ENCODE measurements at places on chromosomes 12 and 14.

DNA sequence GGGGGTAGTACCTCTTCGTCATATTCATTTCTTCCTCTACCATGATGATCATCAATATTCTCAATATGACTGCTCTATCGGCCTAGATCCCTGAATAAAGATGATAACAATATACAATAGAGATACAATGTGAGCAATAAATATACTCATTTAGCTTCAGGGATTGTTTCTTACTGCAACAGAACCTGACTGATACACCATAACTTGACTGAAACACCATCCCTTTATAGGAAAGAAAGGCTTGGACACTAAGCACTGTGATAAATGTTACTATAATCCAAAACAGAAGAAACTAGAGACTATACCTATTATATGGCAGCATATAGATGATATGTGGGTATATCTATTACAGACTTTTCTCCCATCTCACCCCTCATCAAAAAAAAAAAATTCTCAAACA lies 1.2 kb upstream of the RHOJ start:
- DNase-seq = no peak

GRCh38 chr14:99118946-99119345 lies 153.1 kb downstream of the BCL11B start:
- DNase-seq = no peak

DNA sequence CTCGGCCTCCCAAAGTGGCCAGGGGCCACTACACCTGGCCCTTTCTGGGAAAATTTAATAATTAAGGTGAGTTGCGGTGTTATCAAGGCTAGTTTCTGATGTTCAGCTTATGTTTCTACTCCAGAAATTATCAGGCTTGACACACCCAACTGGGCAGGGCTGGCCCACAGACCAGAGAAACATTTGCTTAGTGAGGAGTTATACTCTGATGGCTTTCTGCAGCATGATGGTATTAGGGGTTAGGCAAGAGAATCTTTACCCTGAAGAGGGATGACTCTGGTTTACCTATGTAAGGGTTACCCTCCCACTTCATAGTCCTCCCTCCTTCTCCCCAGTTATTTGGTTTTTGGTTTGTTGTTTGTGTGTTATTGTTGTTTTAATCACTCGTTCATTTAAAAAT lies 24.5 kb upstream of the HECTD1 start:
- no peak for DNase-seq

- DNase-seq = no peak
These were observed 412 bp downstream of the FGFR1OP2 start for GRCh38 chr12:26938701-26939062.

GRCh38 chr14:85301506-85301905 lies 228.4 kb upstream of the FLRT2 start:
- DNase-seq = no peak

DNA sequence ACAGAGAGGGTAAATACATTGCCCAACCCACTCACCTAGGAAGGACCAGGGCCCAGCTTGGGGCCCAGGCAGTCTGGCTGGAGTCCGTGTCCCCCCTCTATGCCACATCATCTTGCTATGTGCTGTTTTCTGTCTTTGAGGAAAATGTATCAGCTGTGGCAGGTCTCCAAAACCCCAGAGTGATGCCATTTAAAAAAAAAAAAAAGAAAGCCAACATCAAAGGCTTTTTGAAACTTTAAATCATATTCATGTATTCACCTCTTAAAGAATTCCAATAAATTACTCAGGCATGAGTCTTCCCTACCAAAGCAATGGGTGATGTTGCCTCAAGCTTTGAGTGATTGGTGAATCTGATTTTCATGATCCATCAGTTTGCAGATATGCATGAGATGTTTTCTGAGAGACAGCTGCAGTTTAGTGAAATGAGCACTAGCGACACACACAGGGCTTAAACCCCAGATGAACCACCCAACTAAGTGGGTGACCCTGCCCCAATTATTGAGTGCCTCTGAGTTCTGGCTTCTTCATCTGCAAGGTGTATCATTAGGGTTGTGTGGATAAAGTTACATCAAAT lies 6.1 kb downstream of the KRT81 start:
- DNase-seq = no peak

DNA sequence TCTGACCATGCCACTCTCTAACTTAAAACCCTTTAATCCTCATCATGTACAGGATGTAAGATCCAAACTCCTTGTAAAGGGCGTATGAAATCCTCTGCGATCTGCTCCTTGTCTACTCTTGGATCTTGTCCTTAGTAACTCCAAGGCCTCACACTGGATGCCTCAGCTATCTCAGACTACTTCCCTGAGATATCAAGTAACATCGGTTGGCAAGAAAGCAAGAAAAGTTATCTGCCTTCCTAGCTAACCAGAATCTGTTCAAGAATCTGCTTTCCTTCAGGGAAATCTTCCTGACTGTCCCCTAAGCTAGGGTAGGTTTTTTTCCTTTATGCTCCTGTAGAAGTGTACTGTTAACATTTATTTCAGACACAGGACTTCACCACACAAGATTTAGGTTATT lies 82.6 kb downstream of the TAOK3 start:
- DNase-seq = no peak

DNA sequence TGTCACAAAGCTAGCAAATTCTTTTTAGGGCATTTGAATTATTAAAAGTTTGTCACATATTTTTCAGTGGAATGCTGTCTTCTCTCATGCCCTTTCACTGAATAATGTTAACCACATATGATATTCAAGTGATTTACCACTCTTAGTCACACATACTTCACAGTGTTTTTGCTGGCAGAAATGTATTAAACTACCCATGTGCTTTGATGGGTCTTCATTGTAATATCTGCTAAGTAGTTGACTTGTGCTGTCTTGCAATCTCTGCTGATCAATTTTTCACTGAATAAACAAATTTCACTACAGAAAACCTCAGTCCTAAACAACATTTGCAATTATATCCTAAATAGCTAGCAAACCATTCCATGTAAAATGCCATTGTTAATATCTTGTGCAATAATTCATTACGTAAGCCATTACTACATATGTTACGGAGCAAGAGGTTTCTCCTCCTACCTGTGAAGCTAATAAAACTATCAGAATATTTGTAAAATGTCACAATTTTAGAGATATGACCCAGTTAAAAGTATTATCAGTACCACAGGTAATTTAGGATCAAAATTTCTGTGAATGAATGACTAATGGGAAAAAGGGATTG lies 64.6 kb upstream of the LMO3 start:
- no peak for DNase-seq

DNA sequence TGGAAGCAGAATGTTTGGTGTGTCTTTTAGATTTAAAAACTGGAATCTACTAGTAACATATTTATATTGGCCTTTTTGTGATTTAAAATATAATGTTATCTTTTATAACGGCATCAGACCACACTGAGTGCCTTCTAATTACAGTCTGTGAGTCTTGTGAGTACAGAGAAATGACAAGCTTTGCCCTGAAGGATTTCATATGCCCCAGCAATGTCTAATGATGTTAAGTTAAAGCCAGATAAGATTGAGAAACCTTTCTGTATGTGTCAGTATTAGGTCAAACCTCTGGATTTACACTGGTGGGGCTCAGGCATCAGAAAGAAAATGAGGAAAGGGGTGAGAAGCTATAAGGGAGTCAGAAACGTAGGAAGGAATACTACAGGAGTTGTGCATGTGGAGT lies 25.2 kb downstream of the PLEKHA5 start:
- no peak for DNase-seq

DNA sequence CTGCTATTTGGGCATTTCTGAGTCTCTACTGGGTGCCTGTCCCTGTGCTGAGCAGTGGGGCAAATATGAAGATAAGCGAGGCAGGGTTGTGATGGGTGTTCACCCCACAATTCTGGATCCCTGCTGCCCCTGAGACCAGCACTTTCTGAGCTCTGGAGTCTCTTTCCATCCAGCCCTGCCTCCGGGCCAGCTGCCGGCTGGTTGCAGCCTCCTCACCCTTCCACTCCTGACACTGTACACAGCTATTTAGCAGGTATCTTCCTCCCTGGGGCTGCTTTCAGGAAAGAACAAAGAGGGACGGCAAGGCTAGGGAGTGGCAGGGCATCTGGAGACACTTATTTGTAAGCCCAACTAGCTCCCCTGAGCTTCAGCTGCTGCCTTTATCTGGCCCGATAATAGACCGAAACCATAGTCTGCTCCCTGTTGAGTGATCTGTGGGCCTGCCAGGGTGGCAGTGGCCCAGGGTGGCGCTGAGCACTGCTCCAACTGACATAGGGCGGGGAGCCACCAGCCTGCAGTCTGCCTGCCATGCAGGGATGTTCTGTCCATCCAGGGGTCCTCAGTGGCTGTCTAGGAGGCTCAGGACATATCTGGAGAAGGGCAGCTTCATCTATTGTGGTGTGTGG lies 7.6 kb upstream of the KRT80 start:
- peak; percentile 38 for DNase-seq

DNA sequence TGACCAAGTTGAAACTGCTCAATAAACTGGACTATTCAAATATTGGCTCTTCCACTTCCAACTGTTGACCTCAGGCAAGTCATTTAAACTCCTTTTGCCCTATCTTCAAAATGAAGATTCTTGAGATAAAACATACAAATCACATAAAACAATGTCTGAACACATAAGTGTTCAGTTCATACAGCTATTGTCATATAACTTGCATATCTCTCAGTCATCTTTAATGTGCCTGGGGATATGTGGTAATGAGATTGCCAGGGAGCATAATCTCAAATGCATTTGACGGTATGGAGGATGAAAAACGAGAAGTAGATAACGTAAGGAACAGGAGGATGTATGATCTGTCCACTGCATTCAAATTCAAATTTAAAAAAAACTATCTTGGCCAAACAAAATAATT lies 237.0 kb upstream of the DIO2 start:
- no peak for DNase-seq

GRCh38 chr12:93287149-93287548 lies 90.6 kb upstream of the NUDT4 start:
- DNase-seq = no peak

DNA sequence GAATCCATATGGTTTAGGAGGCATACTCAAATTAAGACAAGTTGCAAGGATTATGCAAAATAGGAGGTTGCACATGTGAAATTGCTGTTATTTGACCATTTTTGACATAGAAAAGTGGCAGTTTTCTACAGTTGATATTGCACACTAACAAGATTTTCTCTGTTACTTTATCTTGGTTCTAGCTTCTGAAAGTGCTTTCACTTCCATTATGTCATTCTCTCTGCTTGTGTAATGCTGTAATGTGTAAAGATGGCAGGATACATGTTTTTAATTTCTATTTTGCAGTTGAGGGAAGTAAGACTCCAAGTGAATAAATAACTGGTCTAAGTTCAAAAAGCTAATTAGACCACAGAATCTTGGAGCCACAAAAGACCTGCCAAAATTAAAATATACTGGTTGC lies 60.6 kb downstream of the MYRFL start:
- no peak for DNase-seq

GRCh38 chr12:52250048-52250990 lies 17.3 kb downstream of the KRT7 start:
- DNase-seq = no peak

GRCh38 chr12:92654929-92655328 lies 47.9 kb upstream of the PLEKHG7 start:
- no peak for DNase-seq

DNA sequence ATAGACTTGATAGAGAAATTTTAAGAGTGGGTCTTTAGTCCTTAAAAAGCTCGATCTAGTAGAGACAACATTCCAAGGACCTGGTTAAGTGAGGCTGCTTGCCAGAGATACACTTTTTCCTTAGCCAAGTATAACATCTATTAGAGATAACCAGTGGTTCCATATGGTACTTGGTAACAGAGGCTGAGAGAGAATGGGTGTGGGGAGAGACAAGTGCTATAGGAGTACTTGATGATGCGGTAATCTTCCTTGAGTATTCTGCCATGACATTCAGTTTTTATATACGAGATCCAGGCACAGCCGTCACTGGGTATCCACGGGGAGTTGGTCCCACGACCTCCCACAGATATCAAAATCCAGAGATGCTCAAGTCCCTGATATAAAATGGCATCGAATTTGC lies 77.4 kb upstream of the REP15 start:
- no peak for DNase-seq

GRCh38 chr14:76995279-76996035 lies 33.1 kb downstream of the IRF2BPL start:
- DNase-seq = peak; percentile 7

DNA sequence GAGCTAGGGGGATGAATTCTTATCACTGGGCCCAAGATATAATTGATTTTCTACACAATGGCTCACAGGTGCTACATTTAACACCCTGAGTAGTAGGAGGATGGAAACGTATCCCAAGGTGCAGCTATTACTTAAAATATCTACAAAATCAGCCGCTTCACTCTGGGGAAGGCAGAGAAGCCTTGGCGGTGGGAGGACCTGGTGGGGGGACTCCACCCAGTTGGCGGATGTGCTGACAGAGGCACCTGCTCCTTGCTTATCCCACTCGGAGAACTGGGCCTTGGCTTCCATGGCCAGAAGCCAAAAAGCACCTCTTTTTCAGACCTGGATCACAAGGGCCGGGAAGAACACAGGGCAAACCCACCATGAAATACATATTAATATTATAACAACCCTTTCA lies 106.3 kb downstream of the OTX2 start:
- no peak for DNase-seq

DNA sequence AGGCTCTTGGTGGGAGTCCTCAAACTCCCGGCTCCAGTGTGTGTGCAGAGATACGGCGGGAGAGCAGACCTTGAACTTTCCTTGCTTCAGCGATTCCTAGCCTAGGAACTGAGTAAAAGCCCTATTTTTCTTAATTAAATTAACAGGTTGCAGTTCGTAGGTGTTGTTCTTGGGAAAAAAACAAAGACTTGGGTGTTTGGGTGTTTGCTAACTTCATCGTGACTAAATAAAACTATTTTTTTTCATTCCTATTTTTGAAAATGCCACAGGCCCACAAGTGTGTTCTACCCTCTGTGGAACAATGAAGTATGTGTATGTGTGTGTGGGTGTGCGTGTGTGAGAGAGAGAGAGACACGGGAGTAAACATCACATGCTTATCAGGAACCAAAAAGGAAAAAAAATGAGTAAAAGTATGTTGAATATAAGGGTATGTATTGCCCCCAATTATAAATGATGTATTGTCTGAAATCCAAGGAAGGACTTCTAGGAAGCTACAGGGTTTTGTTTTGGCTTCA lies 651 bp downstream of the TMEM117 start:
- no peak for DNase-seq

- no peak for DNase-seq
These were observed 3.5 kb upstream of the CLEC1A start for GRCh38 chr12:10102322-10102721.

- no peak for DNase-seq
These were observed 35.7 kb downstream of the PAWR start for GRCh38 chr12:79655036-79655435.

- DNase-seq = no peak
These were observed 652 bp downstream of the RFLNA start for GRCh38 chr12:124295431-124296058.

GRCh38 chr14:100586153-100586402 lies 1.1 kb downstream of the BEGAIN start:
- DNase-seq = no peak

- no peak for DNase-seq
These were observed 905 bp downstream of the LRRC23 start for GRCh38 chr12:6905414-6906040.

DNA sequence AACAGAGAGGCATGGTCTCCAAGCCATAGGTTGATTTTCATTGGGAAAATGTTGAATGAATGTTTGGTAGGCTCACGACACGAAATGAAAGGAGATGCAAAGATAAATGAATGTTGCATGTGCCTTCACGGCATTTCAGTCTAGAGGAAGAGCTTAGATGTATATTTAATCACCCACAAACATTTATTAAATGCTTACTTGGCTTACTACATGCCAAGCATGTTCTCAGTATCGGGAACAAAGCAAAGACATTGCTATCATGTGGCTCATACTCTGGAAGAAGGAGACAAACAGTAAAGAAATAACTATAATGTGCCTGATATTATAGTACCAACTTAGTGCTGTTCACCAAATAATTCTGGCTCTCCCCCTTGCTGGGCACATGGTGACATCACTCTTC lies 133.5 kb downstream of the LLPH start:
- DNase-seq = no peak
